ENCODE measurements at places on chromosomes 2 and 18.

- no peak for DNase-seq
Observed at GRCh38 chr2:127674241-127675209, 805 bp downstream of the LIMS2 start.

GRCh38 chr2:168718622-168719021, 83.8 kb upstream of the NOSTRIN start:
- no peak for DNase-seq

DNA sequence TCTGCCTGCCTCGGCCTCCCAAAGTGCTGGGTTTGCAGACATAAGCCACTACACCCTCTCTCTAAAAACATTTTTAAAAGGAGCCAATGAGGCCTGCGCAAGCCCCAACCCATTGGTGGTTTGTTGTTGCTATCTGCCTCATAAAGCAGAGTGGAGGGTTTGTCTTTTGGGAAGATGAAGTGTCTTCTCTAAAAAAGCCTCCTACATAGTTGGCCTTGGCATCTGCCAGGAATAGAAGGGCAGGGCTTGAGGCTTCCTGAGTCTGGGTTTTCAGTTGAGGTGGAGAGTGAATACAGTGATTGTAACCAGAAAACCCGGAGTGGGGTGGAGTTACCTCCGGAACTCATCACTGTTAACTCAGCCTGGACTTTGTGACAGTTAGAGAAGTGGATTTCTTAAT, 5.9 kb upstream of the STARD7 start:
- no peak for DNase-seq

GRCh38 chr18:9453283-9453682, 22.0 kb upstream of the RALBP1 start:
- DNase-seq = no peak

DNA sequence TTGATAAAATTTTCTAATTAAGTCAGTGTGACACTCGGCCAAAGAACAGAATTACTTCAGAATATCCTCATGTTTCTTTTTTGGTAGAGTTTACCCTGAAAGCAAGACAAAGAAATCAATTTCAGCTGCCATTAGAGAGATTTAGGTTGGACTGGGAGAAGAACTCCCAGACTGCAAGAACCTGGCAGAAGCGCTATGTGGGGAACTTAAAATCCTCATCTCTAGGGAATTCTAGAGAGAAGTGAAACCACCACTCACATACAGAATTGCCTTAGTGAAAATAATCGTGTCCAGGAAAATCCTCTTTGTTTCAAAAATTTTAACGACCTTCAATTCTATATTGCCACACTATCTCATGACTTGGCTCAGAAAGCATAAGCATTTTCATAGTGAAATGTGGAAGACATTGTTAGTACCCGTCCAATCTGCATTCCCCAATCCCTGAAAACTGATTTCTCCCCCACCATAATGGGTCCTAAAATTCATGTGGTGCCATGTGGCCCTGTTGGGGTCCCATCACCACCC, 297.3 kb upstream of the MEIS1 start:
- no peak for DNase-seq

DNA sequence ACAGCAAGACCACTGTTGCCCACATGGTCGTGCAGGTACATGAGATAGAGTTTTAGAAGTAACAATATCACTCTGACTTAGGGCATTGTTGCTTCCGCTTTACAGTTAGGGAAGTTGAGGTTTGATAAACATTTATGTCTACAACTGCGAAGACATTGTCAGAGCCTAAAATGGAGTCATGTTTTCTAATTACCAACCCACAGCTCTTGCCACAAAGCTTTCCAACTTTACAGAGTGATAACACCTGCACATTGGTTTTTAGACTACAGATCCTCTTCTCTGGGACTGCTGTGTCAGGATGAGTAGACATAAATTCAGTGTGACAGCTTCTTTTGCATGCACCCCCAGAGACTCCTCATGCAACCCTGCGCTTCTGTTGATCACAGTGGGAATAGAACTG, 119.0 kb downstream of the FEZ2 start:
- DNase-seq = no peak

DNA sequence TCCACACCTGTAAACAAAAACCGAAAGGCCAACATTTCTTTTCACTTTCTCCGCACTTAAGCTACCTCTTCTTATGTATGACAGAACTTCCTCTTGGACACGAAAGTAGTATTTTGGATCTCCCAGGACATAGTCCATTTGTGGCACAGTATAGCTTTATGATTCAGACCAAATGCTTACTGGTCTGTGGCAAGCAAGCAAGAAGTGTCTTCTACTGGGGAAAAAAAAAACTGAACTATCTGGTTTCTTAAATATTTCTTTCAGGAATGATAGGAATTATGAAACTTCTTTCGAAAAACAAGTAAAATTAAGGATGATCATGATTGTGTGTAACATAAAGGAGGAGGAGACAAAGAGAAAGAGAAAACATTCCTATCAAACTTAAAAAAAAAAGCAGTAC, 33.6 kb downstream of the SRBD1 start:
- no peak for DNase-seq

DNA sequence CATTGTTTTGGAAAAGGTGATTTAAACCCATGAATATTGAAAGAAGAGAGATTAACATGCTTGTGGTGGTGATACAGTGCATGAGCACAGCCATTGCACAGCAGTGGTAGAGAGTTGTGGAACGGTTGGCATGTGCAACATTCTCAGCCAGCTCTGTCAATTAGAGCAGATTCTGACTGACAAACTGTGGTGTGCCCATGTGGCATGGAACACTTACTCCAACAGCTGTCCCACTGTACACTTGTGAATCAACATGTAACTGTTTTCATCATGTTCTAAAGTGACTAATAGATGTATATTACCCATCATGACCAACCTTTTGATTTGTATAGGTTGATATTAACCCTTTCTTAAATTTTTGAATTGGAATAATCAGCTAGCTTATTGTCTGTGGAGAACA, 55.6 kb downstream of the PKP4 start:
- no peak for DNase-seq

- DNase-seq = no peak
Observed at GRCh38 chr2:76997296-76997695, 524.9 kb downstream of the LRRTM4 start.

- no peak for DNase-seq
Observed at GRCh38 chr2:178075006-178075326, 2.4 kb upstream of the PDE11A start.

- DNase-seq = no peak
Observed at GRCh38 chr2:133489146-133489545, 79.1 kb downstream of the NCKAP5 start.

GRCh38 chr2:53793261-53793660, 6.4 kb downstream of the ERLEC1 start:
- DNase-seq = no peak

DNA sequence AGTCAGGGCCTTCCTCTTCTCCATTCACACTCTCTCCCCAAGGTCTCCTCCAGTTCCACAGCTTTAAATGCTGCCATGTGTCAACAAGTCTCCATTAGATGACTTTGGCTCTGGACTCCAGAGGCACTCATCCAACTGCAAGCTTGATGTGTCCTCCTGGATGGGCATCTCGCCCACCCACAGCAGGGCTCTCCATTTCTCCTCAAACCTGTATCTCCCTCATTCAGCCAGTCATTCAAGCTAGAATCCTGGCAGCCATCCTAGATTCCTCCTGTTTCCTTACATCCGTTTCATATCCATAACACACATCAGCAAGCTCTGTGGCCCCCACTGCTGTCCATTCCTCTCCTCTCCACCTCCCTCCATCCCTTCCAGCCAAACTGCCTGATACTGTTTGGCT, 88.4 kb upstream of the AFF3 start:
- DNase-seq = no peak

DNA sequence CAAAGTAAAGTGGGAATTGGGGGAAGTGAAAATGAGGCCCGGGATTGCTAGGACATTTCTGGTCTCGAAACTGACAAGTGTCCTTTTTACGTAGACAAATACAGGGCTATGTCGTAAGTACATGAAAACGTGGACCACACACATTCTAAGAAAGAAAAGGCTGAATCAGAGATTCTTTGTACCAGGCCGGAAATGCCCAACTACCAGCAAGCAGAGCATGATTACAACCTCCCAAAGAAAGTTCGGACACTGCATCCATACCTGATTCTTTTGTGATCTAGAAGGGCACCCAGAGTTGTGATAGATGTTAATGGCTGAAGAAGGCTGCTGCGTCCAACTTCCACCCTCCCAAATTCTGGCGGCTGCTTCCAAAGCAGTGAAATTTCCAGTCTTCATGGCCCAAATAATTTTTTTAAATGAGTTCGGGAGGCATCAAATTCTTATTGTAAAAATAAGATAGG, 1.7 kb downstream of the RBMS1 start:
- DNase-seq = no peak

- no peak for DNase-seq
Observed at GRCh38 chr2:108220191-108220590, 19.6 kb upstream of the SULT1C3 start.

- no peak for DNase-seq
Observed at GRCh38 chr2:64697297-64698176, 43.8 kb upstream of the SERTAD2 start.

GRCh38 chr2:7450833-7451190, 533.6 kb downstream of the RNF144A start:
- DNase-seq = no peak

- no peak for DNase-seq
Observed at GRCh38 chr2:31176742-31177141, 38.5 kb upstream of the GALNT14 start.

DNA sequence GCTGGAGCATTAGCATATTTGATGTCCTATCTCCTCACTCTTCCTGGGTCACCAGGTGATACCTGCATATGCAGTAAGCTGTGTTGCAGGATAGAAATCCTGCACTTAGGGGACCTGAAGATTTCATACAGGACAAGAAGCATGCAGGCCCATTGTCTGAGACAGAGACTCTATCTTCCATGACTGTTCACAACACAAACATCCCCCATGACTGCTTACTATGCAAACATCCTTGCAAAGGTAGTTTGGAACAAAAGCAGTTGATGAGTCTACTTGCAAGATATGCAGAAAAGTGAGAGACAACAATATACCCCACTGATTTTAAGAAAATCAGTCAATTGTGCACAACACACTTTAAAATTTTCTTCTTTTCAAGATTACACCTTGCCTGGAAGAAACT, 108.6 kb upstream of the ZEB2 start:
- DNase-seq = no peak

DNA sequence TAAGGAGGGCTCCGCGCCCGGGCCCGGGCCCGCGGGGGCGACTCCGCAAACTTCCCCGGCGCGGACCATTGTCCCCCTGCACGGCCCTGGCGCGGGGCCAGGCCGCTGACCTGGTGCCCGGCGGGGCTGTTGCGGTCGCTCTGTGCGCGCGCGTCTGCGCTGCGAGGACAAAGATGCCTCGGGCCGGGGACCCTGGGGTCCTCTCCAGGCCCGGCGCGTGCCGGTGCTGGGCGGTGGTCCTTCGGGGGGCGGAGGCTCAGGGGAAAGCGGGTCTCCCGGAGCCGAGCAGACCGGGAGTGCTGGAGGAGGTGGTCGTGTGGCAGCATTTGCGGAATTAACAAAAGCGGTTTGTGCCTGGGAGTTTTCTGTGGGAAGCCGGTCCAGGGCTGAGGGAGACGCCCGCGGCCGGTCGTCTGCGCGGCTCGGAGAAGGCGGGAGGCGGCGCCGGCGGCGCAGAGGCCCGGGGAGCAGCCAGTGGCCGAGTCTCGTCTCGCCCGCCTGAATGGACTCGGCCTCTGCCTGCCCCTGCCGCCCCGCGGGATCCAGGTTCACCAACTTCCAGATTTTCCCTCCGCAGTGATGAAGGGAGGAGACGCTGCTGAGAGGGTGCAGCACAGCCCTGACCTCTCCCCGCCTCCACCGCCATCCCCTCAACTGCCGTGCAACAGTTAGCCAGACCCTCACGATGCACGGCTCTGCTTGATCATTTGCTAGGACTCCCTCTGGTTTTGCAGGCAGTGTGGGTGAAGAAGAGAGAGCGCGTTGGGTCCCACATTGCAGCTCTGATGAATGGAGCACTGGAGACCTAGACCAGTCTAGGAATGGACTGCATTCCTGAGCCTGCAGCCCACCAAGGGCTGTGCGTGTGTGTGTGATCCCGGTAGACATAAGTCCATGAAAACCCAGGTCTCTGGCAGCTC, 705 bp downstream of the EFR3B start:
- DNase-seq = no peak

GRCh38 chr18:63025251-63026090, 294.1 kb downstream of the BCL2 start:
- DNase-seq = no peak

- no peak for DNase-seq
Observed at GRCh38 chr2:30869988-30870387, 62.7 kb upstream of the CAPN13 start.

- no peak for DNase-seq
Observed at GRCh38 chr2:200136655-200137054, 169.8 kb upstream of the SPATS2L start.

GRCh38 chr2:41698678-41699422, 349.0 kb upstream of the PKDCC start:
- DNase-seq = no peak

GRCh38 chr2:235449568-235449967, 44.3 kb upstream of the AGAP1 start:
- no peak for DNase-seq

- no peak for DNase-seq
Observed at GRCh38 chr2:48712151-48712550, 43.4 kb downstream of the LHCGR start.

- DNase-seq = no peak
Observed at GRCh38 chr2:103009871-103010270, 248.0 kb downstream of the TMEM182 start.

DNA sequence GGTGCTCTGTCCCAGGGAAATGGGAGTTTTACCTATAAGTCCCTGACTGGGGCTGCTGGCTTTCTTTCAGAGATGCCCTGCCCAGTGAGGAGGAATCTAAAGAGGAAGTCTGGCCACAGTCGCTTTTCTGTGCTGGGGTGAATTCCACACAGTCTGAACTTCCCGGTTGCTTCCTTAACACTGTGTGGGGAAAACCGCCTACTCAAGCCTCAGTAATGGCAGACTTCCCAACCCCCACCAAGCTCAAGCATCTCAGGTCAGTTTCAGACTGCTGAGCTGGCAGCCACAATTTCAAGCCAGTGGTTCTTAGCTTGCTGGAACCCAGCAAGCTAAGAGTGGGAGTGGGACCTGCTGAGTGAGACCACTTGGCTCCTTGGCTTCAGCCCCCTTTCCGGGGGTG, 54.9 kb downstream of the NUP35 start:
- DNase-seq = no peak

GRCh38 chr2:218878926-218879761, 1.5 kb upstream of the WNT10A start:
- no peak for DNase-seq

GRCh38 chr2:232343821-232344220, 34.7 kb upstream of the ALPP start:
- no peak for DNase-seq

- no peak for DNase-seq
Observed at GRCh38 chr2:74880054-74880728, 46.3 kb downstream of the HK2 start.

- no peak for DNase-seq
Observed at GRCh38 chr2:3585261-3586109, 9.4 kb upstream of the COLEC11 start.

- no peak for DNase-seq
Observed at GRCh38 chr2:55235724-55236538, 3.4 kb downstream of the RPS27A start.

Data from stimulated activated CD4-positive, alpha-beta T cell treated with anti-CD3 and anti-CD28 coated beads, Interleukin-15, amount 100 ng/mL, for 48 hours (primary cell).